Choroid plexus epithelial cell (primary cell): ENCODE measurements at places on chromosomes 4 and X.

- DNase-seq = peak; percentile 34
These were observed 188.9 kb downstream of the COL25A1 start for GRCh38 chr4:109113521-109113920.

DNA sequence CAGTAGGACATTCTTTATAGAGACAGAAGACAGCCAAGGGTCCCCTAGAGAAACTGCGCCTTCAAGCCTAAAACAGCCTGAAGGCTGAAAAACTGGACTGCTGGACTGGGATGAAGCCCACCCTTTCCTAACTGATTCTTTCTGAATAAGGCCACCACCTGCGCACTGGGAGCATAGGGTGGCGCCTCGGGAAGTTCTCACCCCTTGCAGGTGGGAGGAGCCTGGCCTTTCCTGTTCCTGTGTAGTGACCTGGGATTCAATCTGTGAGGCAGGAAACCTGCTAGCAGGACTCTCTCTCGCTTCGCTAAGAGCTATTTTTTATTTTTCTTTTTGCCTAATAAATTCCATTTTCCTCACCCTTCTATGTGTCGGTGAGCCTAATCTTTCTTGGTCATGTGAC, 61.8 kb upstream of the KLHL13 start:
- DNase-seq = no peak

GRCh38 chr4:183304538-183304937, 15.5 kb downstream of the CLDN22 start:
- DNase-seq = no peak

GRCh38 chr4:24315056-24315455, 269.3 kb downstream of the DHX15 start:
- DNase-seq = no peak

GRCh38 chr4:14196131-14196530, 568.6 kb upstream of the BOD1L1 start:
- DNase-seq = peak; percentile 83

DNA sequence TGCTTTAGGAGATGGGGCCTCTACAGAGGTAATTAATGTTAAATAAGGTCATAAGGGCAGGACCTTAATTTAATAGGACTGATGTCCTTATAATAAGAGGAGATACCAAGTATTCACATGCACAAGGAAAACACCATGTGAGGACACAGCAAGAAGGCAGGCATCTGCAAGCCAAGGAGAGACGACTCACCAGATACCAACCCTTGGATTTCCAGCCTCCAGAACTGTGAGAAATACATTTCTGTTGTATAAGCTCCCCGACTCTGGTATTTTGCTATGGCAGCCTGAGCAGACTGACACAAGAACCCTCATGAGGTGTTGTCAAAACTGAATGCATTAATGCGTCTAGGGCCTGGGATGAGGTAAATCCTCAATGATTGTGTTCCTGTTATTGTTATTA, 56.2 kb upstream of the MAPK10 start:
- no peak for DNase-seq

DNA sequence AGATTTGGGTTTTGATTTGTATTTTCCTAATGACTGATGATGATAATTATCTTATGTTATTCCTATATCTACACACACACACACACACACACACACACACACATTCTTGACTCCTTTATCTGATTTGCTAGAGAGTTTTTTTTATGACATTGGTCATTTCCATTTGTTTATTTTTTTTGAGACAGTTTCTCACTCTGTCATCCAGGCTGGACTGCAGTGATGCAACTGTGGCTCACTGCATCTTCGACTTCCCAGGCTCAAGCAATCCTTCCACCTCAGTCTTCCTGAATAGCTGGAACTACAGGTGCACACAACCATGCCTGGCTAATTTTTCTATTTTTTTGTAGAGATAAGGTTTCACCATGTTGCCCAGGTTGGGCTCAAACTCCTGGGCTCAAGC, 6.7 kb downstream of the ZNF81 start:
- no peak for DNase-seq

DNA sequence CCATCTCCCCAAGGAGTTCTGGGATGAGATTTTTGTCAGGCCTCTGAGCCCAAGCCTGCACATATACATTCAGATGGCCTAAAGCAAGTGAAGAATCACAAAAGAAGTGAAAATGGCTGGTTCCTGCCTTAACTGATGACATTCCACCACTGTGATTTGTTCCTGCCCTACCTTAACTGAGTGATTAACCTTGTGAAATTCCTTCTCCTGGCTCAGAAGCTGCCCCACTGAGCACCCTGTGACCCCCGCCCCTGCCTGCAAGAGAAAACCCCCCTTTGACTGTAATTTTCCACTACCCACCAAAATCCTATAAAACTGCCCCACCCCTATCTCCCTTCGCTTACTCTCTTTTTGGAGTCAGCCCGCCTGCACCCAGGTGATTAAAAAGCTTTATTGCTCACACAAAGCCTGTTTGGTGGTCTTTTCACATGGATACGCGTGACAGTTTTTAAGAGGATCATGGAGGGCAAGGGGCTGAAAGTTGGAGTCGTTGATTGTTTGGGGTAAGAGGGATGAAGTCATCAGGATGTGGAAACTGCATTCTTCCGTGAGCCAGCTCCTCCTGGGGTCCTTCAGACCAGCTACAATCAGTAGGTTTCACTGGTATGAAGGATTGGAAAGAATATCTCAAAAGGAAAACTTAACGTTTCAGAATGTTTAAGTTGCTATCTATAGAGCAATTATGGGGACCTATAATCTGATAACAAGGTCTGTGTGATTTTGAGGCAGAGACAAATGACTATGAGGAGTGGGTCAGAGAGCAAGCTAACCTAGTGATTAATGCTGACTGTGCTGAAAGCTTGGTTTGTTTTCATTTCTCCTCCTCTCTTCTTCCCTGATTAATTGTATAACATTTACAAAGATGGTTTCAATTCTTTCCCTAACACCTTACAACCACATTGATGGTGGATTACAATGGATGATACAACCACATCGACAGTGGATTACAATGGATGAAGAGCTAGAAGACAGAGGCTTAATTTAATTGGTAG, 28.6 kb upstream of the MAGEA11 start:
- no peak for DNase-seq

DNA sequence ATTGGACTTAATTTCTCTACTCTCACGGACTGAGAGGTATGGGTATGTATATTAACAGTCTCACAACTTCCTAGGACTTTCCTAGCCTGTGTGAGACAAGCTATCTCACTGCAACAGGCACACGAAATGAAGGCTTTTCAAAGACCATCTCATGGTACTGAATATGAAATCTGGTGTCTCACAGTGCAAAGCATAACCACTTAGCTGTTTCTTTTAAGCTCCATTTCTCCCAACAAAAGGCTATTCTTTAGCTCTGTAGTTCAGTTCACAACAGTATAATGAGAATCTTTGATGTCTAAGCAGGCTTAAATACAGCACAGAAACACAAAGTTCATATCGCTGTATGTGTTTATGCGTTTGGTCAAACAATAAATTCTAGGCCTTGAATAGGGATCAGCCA, 116.2 kb upstream of the PCDH18 start:
- no peak for DNase-seq

GRCh38 chr4:146029147-146029546, 90.5 kb upstream of the ZNF827 start:
- DNase-seq = peak; percentile 21

DNA sequence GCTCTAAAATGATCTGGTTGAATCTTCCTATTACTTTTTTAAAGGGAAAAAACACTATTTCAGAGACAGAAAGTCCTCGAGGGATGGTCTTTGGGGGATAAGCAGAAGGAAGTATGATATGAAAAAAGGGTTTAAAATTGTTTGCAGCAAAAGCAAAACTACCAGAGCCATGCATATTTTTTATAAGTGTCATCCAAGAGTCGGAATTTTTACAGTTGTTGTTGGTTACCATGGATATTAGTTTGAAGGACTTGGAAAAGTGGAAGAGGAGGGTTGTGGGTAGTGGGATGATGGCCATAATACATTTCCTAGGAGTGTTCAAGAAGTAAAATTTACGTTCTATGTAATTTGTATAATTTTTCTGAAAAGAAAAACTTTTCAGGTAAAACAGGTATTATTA, 134.4 kb downstream of the PCDH7 start:
- no peak for DNase-seq

- peak; percentile 4 for DNase-seq
These were observed at the start of gene ZFP92 for GRCh38 chrX:153411255-153411987. Gene ZFP92 (plus strand): TSS chrX:153411472. CDS start chrX:153418323, 6,851 bp downstream.

GRCh38 chr4:146273204-146273901, 59.0 kb downstream of the REELD1 start:
- DNase-seq = no peak

DNA sequence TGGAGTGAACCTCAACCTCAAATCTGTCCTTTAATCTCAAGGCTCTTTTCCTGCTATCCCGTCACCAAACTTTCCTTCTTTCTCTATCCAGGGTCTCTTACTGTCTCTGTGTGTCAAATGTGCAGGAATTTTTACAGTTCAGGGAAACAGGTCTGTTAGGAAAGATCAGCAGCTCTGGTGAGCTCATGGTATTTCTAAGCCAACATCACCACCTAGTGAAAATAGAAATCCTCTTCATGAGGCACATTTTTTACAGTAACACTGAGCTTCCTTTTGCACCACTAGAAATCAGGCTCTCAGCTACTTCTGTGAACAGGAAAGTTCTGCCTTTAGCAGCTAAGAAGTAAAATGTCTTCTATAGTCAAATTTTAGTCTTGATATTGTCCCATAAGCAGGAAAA, 39.6 kb downstream of the NUDT11 start:
- peak; percentile 8 for DNase-seq

DNA sequence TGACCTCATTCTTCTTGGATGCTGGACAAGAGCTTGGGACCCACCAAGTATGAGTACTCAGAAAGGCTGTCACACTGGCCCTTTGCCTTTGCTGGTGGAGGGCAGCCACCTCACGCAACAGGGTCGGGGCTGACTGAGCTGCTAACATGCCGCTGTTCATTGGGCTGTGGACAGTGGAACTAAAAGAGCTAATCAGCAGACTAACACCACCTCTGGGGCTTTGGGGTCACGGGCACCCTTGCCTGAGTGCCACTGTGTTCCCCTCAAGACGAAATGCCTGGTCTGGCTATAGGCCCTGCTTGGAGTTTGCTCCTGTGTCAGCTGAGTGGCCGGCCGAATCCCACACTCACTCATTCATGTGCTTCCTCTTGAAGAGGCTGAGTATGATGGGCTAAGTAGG, 559.6 kb downstream of the SPRY1 start:
- no peak for DNase-seq

DNA sequence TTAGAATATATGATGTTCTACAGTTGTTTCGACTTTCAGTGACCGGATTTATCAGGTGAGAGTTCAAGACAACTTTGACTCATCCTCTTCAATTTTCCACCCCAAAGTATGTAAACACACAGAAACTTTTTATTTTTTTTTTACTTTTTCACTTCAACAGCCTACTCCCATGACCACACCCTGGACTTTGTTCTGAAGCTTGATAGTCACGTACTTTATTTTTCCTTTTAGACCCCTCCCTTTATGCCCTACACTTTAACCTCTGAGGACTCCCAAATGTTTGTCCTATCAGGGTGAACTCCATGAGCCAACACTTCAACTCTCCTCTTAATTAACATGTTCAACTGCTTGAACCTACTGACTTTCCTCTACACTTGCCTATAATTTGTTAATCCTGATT, 2.5 kb upstream of the DDX60 start:
- DNase-seq = no peak

DNA sequence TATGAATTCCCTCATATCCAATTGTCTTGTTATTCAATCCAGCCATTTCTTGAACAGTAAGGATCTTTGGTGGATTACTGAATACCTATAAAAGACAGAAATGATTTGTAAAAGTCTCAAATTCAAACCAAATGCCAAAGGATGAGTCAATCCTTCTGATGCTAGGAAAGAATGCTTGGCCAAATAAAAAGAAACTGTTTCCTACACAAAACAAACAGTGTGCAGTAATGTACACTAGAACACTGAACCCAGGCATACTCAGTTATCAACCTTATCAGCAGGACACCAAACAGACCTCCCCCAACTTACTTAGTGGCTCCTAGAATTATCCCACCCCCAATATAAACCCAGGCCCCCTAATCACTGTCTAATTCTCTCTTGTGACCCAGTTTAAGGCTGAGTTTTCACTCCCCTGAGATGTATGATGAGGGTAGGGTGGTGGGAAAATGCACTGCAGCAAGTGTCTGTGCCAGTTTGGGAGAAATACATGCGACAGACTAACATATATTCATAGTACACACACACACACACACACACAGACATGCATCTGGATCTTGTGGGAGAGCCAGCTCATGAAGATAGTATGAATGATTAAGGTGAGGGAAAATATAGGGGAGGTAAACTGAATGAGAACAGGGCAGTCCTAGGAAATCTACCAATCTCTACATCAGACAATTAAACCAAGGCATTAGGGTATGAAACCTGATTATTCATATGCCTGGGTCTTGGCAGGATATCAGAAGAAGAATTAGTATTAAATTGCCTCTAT, 35.0 kb downstream of the CLDN2 start:
- DNase-seq = peak; percentile 59

- no peak for DNase-seq
These were observed 361.1 kb downstream of the TRAM1L1 start for GRCh38 chr4:116724249-116724648.

- no peak for DNase-seq
These were observed 24.1 kb downstream of the ANK2 start for GRCh38 chr4:113073451-113074005.

GRCh38 chr4:732911-733630, 27.4 kb downstream of the PCGF3 start:
- DNase-seq = no peak

DNA sequence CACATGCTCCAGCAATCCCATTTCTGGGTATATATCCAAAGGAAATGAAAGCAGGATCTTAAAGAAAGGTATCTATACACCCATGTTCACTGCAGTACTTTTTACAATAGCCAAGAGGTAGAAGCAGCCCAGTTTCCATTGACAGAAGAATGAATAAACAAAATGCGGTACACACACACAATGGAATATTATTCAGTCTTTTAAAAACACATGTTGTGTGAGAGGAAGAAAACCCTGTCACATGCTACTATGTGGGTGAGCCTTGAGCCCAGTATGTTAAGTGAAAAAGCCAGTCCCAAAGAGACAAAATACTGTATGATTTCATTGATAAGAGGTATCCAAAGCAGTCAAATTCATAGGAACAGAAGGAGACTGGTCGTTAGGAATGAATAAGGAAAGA, 6.3 kb downstream of the ANXA3 start:
- no peak for DNase-seq

- DNase-seq = no peak
These were observed 8.8 kb upstream of the AMMECR1 start for GRCh38 chrX:110326712-110327111.

DNA sequence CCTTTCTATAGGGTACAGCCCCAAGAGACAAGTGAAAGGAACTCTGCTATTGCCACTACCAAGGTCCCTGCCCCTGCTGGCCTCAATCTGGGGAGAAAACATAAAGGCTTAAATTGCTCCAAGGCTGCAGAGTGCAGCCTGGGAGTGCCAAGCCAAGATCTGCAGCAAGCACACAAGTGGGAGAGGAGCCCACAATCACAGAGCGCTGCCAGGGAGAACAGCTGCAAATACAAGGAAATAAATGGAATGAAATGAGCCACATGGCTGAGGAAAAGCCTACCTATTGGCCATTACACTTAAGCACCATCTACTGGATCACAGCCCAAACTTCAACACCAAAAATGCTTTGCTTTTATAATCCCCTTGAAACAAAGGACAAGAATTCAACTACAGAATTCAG, 582.4 kb downstream of the FAM133A start:
- no peak for DNase-seq
